Fibroblast of mammary gland (primary cell): ENCODE measurements at places on chromosomes 11 and 22.

- DNase-seq, result no peak
Measured at GRCh38 chr22:19984851-19985811, 31.5 kb downstream of the ARVCF start.

DNA sequence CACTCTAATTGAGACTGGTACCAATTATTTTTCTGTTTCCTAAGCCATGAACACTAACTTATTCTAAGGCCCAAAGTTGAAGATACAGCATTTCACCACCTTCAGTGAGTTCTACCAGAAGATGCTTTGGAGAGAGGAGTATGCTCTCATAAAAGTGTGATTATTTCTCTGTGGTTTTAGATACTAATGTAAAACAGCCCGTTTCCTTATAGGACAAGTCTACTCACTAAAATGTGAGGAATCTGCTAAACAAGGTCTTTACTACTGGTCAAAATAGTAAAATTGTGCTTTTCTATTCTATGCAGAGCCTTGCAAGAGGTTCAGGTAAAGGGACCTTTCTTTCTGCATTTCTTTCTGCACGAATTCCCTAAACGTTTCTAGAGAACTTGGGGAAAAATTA lies 2.4 kb downstream of the LGR4 start:
- no peak for DNase-seq

DNA sequence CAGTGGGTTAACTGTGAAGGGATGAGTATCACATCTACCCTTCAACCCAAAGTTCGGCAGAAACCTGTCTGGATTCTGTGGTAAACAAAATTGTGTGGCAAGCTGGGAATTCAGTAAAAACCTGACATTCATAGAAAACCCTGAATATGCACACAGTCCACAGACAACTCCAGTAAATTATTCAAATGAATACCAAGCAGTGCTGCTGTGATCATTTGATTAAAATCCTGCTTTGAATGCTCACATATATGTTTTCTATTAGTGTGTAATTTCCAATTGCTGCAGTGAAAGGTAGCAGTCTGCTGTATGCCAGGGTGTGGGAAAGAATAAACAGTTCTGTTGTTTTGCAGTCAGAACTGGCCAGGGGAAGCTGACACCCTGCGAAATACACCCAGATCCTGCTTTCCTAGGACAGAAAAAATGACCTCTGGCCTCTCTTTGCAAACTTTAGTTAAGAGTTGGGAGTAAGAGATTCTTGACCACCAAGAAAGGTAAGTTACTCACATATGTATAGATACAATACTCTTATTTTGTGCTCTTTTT lies 217.8 kb downstream of the FAM76B start:
- no peak for DNase-seq

GRCh38 chr11:38680166-38680565 lies 2082.1 kb upstream of the RAG2 start:
- DNase-seq, result no peak

DNA sequence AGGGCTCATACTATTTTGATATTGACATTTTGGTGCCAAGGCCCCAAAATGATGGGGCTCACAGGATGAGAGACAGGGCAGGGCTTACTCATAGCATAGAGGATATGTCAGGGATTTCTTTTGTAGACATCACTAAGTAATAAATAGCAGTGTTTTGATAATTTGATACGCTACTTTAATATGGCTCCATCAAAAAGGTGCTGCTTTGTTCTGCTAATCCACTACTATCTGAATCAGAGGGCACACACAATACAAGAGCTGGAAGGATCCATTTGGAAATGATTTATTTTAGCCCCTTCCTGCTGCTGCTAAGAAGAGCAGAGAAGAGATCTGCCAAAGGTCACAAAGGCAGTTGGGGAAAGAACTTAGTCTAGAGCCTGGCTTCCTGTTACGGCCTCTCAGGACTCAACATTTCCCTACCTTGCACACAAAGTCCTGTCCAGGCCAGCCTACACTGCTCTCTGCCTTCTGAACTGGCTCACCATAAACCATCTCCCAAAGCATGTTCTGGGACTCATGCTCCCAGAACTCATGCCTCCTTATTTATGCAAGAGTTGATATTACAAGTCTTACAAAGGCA lies 261.3 kb upstream of the ARHGAP20 start:
- DNase-seq, result no peak

DNA sequence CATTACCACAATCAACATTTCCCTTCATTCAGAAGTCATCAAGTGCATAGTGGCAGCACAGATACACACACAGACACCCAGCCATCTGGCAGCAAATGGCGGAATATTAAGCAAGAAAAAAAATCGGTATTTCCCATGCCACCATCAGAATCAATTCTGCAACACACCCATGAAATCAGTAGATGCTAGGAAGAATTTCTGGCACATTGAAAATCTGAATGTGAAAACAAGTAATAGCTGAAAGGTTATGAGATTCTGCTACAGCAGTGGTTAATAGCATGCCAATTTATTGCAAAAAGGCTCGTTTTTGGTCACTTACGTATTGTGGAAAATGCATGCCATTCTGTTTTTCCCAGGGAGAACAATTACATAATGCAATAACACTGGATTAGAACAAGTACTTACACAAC lies 91.1 kb downstream of the PICALM start:
- DNase-seq, result peak; percentile 31

DNA sequence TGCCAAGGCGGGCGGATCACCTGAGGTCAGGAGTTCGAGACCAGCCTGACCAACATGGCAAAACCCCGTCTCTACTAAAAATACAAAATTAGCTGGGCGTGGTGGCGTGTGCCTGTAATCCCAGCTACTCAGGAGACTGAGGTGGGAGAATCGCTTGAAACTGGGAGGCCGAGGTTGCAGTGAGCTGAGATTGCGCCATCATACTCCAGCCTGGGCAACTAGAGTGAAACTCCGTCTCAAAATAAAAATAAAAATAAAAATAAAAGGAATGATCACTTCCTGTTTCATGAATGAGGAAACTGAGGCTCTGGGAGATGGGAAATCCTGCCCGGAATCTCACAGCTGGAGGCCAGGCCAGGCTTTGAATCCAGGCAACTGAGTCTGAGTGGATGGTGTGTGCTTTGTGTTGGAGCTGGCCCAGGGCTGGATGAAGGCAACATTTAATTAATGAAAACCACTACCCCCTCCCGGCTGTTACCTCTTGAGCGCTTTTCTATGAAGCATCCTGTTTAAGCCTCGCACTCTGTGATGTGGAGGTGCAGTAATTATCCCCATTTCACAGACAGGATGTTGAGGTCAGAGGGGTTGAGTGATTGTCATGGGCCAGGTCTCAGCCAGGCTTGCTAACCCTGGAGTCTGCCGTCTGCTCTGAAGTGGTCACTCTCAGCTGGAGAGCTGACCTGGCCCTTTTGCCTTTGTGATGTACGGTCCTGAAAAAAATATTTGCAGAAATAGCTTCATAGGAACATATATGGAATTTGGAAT lies 27.8 kb downstream of the LRP5 start:
- no peak for DNase-seq

DNA sequence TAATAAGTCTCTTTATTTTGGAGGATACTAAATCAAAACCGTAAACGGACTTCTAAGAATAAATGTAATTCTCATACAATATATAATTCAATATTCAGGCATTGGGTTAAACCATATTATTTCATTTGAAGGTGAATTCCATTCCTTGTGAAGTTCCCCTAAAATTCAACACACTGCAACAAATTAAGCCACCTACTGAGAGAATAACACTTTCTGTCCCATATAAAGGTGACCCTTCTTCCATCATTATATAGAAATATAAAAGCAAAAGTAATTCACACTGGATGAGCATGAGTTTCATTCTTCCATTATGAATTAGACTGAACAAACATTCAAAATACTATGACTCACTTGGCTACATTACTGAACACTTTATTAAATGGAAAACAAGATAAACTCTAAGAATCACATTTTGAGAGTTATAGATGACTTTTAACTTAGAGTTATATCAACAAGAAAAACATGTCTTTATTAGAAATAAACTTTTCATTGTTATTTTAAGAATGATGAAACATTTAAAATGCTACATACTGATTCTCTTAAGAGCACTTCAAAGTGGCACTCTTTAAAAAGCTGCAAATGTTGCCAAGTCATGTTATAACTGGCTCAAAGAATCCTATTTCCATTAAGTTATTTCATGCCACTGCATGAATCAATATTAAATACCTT lies 2.8 kb downstream of the SESN3 start:
- peak; percentile 42 for DNase-seq

DNA sequence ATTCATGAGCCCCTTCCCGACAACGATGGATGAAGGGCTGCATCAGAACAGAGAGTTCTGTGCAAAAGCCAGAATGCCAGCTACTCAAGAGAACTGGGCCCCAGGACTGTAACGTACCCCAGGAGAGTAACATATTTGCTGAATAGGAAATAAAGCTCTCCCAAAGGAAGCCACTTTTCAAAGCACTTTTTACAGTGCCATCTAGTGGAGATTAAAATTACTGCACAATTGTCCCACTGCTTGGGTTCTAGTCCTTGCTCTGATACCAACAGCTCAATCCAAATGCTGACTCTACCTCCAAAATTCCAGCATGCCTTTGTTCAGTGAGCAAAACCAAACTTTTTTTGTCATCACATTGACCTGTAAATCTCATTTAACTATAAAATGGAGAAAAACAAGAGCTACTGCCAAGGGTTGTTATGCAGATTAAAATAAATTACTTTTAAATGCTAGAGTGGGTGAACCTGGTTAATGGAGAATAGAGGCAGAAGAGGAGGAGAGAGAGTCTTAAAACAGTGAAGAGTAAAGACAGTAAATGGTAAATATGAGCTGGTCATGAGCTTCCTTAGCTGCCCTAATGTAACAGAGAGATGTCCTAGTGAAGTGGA lies 87.6 kb upstream of the FSHB start:
- DNase-seq, result peak; percentile 30

DNA sequence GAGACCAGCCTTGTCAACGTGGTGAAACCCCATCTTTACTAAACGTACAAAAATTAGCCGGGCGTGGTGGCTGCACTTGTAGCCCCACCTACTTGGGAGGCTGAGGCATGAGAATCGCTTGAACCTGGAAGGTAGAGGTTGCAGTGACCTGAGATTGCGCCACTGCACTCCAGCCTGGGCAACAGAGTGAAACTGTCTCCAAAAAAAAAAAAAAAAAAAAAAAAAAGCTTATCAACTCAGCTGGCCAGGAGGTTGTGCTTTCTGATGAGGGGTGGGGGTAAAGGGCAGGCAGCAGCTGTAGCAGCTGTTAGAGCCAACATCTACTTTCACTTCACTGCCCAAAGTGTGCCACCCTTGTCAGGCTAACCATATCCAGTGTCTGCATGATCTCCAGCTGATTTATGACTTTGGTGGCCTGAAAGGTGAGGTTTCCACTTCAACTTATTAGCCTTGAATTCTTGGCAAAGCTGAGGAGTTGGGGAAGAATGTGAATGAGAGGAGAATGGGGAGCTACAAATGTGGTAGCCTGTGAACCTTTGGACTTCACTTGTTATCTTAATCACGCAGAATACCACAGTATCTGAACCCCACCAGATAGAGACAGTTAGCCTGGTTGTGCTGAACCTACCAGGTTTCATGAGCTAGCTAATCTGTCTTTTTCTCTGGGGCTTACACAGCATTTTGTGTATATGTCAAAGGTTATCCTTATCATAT lies 19.6 kb downstream of the RNF121 start:
- no peak for DNase-seq

DNA sequence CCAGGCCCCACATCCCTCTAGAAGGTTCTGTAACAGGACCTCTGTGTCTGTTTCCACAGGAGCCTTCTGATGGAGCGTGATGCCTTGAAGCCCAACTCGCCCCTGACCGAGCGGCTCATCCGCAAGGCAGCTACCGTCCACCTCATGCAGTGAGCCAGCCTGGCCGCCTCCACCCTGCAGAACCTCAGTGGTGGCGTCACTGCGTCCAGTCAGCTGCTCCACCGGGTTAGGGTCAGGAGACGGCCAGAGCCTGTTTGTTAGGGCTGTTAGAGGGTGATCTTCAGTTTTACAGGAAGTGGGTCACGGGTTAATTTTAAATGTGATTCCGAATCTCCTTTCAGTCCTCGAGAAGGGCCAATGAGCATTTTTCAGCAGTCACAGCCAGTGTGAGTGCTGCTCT lies 3.9 kb upstream of the GTSE1 start:
- DNase-seq, result no peak

GRCh38 chr11:35011944-35012343 lies 95.5 kb downstream of the PDHX start:
- DNase-seq, result no peak

GRCh38 chr11:62854825-62855570 lies 15.6 kb upstream of the WDR74 start:
- DNase-seq, result peak; percentile 16
